ENCODE measurements at places on chromosomes 2 and 18. TPM values are rescaled to one million over a fixed set of nuclear protein-coding genes. Genes with fewer than 3 reads are reported as not detected.

DNA sequence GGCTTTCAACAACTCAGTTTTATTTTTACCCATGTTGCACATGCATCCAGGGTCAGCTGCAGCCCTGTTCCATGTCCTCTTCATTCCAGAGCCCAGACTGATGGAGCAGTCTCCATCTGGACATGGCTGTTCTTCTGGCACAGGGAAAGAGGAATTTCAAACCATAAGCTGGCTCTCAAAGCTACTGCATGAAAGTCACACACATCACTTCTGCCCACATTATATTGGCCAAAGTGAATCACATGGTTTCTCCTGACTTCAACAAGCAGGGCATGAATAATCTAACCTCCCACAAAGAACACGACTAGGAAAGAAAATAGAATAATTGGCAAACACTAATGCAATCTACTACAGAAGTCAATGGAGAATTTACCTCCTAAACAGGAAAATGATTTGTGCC lies 94.2 kb downstream of the FTCDNL1 start:
- DNase-seq: no peak
- no peaks in the 10 kb centered on the region for H3K4me1 ChIP-seq
- H3K27ac ChIP-seq: no peak overlapping the region
- peaks cover 15% of the 10 kb centered on the region for H3K27me3 ChIP-seq
- H3K4me3 ChIP-seq: no peak overlapping the region

DNA sequence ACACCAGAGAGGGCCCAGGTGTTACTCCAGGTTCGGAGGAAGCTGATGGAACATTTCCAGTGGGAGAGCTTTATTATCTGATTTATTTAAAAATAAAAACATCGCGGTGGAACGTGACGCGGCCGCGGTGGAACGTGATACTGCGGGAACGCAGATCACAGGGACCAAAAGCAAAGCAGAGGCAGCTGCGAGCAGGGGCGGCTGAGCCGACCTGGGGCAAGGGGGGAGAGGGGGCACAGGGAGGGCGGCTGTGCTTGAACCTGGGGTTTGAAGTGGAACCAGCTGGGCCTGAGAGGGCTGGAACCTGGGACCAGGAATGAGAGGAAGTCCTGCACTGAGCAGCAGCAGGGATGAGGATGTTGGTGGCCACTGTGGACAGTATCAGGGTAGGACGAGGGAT lies 583.5 kb upstream of the SALL3 start:
- no peak for DNase-seq
- no peak overlapping the region for H3K4me3 ChIP-seq
- no peaks in the 10 kb centered on the region for H3K36me3 ChIP-seq
- H3K27me3 ChIP-seq: no peaks in the 10 kb centered on the region
- no peaks in the 10 kb centered on the region for H3K4me1 ChIP-seq

- H3K27ac ChIP-seq: no peak overlapping the region
- no peaks in the 10 kb centered on the region for H3K27me3 ChIP-seq
- peaks cover 27% of the 10 kb centered on the region for H3K4me1 ChIP-seq
- H3K36me3 ChIP-seq: peaks cover 73% of the 10 kb centered on the region
These were observed 25.5 kb downstream of the GYPC start for GRCh38 chr2:126681505-126681904.

- H3K27me3 ChIP-seq: no peaks in the 10 kb centered on the region
- peaks cover 7% of the 10 kb centered on the region for H3K36me3 ChIP-seq
- DNase-seq: no peak
These were observed 200.9 kb downstream of the FAM210A start for GRCh38 chr18:13525381-13526029.

DNA sequence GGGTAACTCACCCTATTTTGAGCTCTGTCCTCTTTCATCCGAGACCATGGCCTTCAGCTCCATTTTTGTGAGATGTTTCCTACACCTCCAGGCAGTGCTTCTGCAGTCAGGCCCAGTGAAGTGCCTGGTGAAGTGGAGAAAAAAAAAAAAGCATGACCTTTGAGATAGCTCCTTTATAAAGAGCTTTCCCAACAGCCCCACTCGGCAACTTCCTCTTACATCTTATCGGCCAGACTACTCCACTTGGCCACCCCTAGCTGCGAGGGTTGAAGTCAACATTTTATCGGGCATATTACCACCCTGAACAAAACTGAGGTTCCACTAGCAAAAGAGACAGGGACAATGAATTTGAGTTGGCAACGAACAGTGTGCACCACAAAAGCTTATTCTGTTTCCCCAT lies 124.8 kb upstream of the RNF152 start:
- H3K36me3 ChIP-seq: no peaks in the 10 kb centered on the region
- peaks cover 2% of the 10 kb centered on the region for H3K27me3 ChIP-seq
- H3K4me1 ChIP-seq: peaks cover 3% of the 10 kb centered on the region
- no peak for DNase-seq
- H3K4me3 ChIP-seq: no peak overlapping the region
- no peak overlapping the region for H3K27ac ChIP-seq

UGT1A7 gene
- not detected for total RNA-seq

Data from activated CD4-positive, alpha-beta T cell treated with anti-CD3 and anti-CD28 coated beads, Interleukin-2, amount 10 ng/mL, durations not matched to agents 7 days and 5 days (primary cell).